ENCODE measurements at places on chromosomes 16 and 17.

DNA sequence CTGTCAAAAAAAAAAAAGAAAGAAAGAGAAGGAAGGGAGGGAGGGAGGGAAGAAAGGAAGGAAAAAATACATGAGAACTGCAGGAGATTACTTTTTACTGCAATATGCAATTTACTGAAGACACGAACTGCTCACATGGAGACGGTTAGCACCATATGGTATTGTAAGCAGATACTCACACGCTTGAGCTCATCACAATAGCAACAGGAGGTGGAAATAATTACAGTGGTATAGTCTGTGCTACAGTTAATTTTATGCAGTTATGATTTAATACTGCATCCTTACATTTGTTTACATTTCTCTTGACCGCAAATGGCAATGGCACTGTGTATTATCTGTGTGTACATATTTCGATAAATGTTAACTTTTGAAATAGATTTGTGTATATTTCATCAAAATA, 21.4 kb upstream of the SLC46A1 start:
- no peak for DNase-seq

GRCh38 chr16:88622866-88623265, 15.5 kb upstream of the IL17C start:
- DNase-seq = no peak

DNA sequence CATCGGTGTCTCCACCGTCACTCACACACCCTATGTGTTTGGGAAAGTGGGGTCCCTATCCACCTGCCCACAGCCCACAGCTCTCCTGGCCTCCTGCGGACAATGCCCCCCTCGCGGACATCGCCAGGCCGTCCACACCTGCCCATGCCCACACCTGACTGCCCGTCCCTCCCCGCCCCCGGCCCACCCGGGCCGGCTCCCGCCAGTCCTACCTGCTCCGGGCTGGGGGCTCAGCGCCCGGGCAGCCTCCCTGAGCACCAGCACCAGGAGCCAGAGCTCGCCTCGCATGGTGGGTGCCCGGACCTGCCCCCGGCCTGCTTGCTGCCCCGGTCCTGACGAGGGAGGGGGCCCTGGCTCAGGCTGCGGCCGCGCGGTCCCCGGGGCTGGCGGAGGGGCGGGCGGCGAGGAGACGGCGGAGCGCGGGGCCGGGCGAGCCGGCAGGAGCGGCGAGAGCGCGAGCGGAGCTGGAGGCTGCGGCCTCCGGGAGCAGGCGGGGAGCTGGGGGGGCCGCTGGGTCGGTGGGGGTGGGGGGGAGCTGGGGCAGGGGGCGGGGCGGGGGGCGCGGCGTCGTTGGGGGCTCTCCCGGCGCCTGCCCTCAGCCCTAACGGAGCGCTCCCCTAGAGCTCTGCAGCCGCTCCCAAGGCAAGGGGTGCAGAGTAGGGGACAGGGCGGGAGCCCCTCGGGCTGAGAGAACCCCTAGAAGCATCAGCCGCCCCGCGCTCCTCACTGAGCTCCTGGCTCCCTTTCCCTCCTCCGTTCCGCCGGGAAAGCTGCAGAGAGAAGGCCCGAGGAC, at the start of gene PLXDC1:
PLXDC1 (minus strand) TSS at position 488 of the 793 bp plus-strand sequence; CDS start at position 288, 200 bp downstream.
- no peak for DNase-seq

GRCh38 chr16:67528222-67528869, at the start of gene RIPOR1:
RIPOR1 (plus strand) TSS chr16:67528829; CDS start chr16:67538447, 9,618 bp downstream.
- no peak for DNase-seq

DNA sequence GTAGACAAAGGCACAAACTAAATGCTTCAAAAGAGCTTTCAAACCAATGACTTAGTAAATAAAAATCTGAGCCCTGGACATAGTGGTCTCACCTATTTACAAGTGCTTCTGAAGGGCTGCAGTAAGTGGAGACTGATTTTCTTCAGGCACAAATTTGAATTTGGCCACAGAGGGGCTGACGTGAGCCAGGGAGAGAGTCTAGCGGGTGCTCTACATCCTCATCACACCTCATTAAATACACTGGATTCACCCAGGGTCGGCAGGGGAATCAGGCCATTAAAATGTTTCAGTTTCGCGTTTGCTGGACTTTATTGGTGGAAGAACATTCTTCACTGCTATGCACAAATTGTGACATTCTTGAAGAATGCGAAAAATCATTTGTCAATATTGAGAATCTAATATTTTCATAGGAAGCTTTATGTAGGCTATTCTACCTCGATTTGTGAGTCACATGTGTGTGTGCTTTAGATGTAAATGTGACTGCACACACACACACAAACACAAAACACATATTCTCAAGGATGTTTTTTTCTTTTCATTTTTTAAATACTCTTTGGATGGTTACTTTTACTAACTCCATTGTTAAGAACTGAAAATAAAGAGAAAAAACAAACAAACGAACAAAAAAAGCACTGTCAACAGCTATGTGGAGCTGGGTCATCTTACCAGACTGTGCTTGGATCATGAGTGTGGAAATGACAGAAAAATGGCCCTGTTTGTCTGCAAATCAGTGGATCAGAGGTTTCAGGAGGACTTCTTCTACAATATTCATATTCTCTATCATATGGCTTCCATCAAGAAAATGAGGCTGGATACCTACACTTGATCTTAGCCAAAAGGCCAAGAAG, 58.9 kb downstream of the CDH11 start:
- DNase-seq = no peak
